ENCODE measurements at places on chromosomes 5 and 9.
A peak's percentile ranks its signal among the peaks of the same experiment; 100 is the strongest.

DNA sequence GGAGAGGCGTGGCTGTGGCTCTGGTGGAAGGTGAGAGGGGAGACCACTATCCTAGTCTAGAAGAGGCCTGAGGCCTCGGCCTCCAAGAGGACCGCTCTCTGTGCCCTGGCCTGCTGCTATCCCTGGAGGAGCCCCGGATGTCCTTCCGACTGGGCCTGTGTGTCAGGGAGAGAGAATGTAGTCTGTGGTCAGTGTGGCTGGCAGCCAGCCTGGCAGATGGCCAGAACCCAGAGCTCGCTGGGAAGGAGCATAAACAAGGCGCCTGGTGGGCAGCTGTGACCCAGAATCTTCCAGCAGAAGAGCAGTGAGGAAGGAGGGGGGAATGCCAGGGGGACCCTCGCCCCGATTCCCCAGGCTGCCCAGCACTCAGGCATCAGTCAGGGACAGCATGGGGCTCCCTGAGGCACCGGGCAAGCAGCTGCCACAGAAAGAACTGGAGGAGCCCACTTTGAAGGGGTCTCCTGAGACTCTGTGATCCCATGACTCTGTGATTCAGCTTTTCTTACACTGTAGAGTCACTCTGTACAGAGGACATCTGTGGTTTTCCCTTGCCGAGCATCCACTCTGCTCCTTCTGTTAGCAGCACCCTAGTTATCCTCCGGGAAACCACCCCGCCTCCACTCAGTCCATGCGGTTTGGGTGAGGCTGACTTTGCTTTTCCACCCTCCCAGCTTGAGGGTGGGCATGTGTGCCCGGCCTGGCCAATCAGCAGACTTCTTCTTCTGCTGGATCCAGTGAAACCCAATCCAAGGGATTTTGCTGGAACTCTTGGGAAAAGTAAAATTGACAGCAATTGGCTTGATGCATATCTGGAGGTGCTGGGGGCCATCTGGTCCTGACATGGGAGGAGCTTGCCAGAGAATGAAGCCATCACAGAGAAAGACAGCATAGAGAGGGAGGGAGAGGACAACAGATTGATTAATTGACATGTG is 46.2 kb upstream of the PWWP2A start:
- DNase-seq = peak; percentile 9

DNA sequence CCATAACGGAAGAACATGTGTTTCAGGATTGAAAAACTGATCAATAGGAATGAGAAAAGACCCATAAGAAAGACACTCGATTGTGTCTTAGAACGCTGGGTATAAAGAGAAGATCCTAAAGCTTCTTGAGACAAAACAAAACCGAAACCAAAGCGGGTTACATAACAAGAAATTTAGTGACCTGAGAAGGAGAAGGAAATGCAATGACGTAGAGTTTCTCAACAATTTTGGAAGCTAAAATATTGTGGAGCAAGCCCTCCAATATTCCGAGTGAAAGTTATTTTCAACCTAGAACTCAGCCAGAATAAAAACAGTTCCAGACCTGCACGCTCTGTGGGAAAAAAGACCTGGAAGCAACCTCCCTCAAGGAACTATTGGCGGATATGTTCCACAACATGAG is 81.9 kb upstream of the FREM1 start:
- DNase-seq = no peak

- no peak for DNase-seq
Measured at GRCh38 chr5:6804766-6805501, 91.7 kb downstream of the TENT4A start.

- no peak for DNase-seq
Measured at GRCh38 chr5:147673266-147673665, 109.3 kb downstream of the JAKMIP2 start.

- DNase-seq = no peak
Measured at GRCh38 chr9:37574241-37574721, 1.9 kb downstream of the FBXO10 start.

Measured in activated naive CD8-positive, alpha-beta T cell treated with anti-CD3 and anti-CD28 coated beads for 36 hours (primary cell).